ENCODE measurements at places on chromosomes 5 and 9.

DNA sequence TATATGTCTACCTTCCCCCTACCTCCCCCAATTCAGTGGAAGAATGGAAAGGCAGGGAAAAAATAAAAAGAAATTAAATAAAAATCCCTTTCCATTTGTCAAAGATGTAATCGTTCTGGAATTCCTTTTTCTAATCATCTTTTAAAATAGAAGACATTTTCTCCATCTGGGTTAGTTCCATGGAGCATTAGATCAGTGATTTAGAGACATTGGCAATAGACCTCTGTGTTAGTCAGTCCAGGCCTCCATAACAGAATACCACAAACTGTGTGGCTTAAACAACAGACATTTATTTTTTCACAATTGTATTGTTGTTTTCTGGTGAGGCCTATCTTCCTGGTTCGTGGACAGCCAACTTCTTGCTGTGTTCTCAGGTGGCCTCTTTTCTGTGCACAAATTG lies 516.6 kb upstream of the DAB2 start:
- no peak for DNase-seq

GRCh38 chr9:118459913-118460312 lies 755.7 kb downstream of the TLR4 start:
- no peak for DNase-seq

GRCh38 chr5:158881091-158881880 lies 218.4 kb downstream of the EBF1 start:
- DNase-seq, result no peak

GRCh38 chr5:140261403-140262171 lies 41.3 kb downstream of the PFDN1 start:
- no peak for DNase-seq

GRCh38 chr5:103546858-103547257 lies 15.7 kb downstream of the NUDT12 start:
- DNase-seq, result no peak

GRCh38 chr5:174056064-174056847 lies 10.8 kb downstream of the NSG2 start:
- DNase-seq, result no peak

DNA sequence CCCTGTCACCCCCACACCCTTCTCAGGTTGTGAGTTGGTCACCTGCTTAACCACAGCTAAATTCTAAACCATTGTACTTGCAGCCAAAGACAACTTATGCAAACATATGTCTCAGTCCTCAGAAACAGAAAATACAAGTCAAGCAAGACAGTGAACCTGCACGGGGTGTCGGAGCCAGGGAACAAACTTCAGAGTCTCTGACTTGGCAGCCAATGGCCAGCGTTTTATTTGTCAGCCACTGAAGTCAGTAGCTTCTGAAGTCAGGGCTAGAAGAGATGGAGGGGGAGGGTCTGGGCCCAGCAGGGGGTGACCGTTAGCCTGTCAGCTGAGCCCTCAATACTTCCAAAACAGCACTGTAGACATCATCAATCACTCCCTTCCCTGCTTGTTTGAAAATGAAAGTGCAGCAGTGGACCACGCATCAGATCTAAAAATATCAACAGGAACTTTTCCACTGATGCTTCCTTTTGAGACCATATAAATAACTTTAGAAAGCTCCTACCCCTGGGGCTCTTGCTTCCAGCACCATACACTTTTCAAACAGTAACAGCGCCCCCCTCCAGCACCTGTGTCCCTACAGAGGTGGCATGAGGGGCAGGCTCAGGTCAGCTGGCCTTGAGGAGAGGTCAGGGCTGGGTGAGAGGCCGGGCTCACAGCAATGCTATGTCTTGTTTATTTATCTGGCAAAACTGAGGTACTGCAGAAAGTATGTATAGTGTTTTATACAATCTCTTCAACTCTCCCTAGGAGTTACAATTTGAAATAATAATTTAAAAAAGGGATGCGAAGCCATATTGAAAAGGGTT lies 142.5 kb downstream of the ACER2 start:
- DNase-seq, result no peak

DNA sequence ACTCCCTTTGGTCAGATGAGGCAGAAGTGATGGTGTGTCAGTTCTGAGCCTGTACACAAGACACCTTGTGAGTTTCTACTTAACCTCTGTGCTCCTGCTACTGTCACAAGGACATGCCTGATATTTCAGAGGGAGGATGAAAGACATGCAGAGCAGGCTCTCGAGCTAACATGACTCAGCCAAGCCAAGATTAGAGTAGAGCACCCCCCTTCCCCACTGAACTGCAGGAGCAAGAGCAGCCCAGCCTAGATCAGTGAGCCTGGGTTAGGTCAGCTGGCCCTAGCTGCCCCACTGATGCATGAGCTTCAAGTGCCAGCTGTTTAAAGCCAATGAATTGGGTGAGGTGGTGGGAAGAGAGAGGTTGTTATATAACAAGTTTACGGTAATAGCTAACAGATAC lies 36.7 kb downstream of the BRINP1 start:
- no peak for DNase-seq

- DNase-seq, result no peak
These were observed 125.0 kb downstream of the TRIO start for GRCh38 chr5:14267991-14268708.

DNA sequence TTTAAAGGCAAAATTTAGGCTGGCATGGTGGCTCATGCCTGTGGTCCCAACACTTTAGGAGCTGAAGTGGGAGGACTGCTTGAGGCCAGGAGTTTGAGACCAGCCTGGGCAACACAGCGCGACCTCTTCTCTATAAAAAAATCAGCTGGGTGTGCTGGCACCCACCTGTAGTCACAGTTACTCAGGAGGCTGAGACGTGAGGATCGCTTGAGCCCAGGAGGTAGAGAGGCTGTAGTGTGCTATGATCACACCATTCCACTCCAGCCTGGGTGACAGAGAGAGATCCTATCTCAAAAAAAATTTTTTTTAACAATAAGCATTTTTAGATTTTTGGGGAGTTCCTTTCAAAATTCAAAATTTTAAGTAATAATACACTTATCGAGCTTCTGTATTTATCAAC lies 63.3 kb downstream of the SPATA31C2 start:
- no peak for DNase-seq

DNA sequence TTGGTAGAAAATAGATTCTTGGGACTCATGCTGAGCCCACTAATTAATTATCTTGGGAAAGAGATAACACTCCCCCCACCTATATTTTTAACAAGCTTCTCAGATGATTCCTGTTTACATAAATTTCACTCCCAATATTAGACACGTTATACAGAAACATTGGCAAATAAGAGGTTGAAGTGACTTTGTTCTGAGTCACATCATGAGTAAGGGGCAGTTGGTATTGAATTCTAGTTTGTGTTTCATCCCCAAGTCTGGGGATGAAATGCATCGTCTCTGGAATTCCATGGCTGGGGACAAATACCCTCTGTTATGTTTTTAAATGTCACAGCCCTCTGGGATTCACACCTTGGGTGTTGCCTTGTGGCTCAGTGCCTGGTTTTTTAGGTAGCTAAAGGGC lies 41.0 kb downstream of the BASP1 start:
- no peak for DNase-seq
